Bladder microvascular endothelial cell (primary cell): ENCODE measurements at places on chromosomes 7 and 10. TPM values are rescaled to one million over a fixed set of nuclear protein-coding genes. Genes with fewer than 3 reads are reported as not detected.

ZNF746 gene
- total RNA-seq = 12.6 and 15.9 TPM in 2 replicates

PPP1R3A gene
- not detected in 2 replicates for total RNA-seq

TASOR2 gene
- 24.1 and 77.0 TPM in 2 replicates for total RNA-seq

CHAT gene
- total RNA-seq = not detected in 2 replicates

TSPAN12 gene
- 18.8 and 61.3 TPM in 2 replicates for total RNA-seq

CPA2 gene
- not detected in 2 replicates for total RNA-seq

TMEM225B gene
- not detected in 2 replicates for total RNA-seq
